AG08396 (cell line): ENCODE measurements at places on chromosomes 3 and 15.

DNA sequence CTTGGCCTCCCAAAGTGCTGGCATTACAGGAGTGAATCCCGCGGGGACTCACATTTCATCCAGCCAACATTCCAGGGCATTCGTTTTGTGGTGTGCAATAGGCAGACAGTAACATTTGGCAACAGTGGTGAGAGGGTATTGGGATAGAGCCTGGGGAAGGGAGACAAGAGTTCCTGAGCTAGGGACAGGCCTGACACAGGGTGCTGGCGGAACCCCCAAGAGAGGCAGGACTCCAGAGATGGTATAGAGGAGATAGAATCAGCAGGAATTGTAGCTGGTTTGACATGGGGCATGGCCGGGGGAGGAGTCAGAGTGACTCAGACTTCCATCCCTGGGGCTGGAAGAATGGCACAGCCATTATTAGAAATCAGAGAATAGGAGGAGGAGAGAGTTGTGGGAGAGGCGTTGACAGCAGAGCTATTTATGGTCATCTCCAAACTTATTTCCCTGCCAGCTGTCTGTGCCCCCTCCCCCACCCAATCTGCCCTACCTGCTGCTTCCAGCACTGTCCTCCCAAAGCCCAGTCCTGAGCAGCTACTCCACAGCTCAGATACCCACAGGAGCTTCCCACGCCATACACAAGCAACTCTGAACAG lies 4.4 kb upstream of the IDH2 start:
- DNase-seq: peak; percentile 77

DNA sequence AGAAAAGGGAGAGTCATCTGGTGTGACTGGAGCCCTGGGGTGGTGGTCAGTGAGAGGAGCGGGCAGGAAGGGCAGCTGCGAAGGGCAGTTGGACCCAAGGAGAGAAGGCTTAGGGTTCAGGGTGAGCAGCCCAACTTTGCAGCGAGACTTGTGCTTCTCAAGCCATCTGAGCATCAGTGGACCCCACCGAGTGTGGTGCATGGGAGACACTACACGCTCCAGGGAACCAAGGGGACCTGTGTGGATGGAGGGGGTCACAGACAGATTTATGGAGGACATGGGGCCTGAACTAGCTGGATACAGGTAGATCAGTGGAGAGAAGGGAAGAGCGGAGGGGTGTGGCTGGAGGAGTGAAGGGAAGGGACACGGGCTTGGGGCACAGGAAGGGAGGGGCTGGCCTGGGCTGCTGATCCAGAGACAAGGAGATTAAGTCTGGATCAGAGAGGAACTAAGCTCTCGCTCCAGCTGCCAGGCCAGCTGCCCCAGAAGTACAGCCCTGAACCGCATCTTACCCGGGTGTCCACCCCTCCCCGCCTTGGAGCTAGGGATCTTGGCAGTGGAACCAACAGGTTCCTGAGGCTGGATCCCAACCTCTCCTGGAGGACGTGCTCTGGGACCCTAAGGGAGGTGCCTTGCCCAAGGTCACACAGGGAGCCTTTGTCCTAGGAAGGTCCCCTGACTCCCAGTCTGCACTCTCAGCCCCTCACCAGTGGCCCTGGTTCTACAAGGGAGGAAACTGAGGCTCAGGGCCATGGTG lies 120.5 kb downstream of the CORO2B start:
- no peak for DNase-seq

- no peak for DNase-seq
Observed at GRCh38 chr3:115562636-115563267, 60.6 kb upstream of the GAP43 start.

DNA sequence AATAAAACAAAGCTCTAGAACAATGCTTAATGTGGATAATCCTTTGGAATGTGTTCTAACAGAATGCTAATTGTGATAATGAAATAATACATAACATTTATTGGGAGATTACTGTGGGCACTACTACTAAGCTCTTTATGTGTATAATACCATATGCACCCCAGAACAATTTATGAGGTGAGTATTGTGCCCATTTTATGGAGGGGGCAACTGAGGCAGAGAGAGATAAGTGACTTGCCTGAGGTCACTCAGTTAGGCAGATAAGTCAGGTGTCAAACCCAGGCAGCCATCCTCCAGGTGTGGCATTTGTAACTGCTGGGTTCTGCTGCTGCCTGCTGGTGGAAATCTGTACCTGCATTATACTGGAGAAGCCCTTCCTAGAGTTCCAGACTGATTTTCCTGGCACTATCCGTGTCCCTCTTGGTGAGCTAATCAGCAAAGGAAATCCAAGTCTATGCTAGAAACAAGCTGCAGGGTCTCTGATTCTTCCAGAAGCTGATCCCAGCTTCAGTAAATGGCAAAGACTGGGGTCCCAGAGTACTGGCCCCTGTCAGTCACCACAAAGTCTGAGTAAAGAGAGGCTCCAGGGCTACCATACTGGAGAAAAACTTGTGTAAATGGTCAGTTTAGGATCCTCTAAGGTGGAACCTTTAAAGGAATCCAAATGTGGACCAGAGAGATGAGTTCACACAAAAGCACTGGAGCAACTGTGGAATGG lies 22.6 kb upstream of the RBP1 start:
- DNase-seq: peak; percentile 35

- no peak for DNase-seq
Observed at GRCh38 chr15:55106155-55106554, 90.6 kb downstream of the RSL24D1 start.

GRCh38 chr3:107271787-107272387 lies 105.4 kb upstream of the CCDC54 start:
- DNase-seq: peak; percentile 21

DNA sequence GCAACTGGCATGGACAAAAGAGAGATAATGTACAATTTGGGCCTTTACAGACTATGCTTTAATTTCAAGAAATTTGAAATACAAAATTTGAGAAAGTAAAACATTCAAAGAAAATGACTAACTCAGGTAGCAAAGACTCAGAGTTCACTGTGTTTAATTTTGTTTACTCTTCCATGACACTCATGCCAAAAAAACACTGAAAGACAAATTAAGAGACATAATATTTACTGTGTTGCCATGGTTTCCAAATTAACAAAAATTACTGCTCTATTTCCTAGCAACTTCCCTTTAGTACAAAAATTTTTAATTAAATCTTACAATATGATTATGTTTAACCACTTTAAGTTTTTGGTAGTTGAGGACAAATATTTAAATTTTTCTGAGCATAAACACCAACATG lies 29.6 kb downstream of the LRRFIP2 start:
- no peak for DNase-seq

GRCh38 chr15:90305932-90306331 lies 40.5 kb downstream of the NGRN start:
- DNase-seq: no peak

- peak; percentile 85 for DNase-seq
Observed at GRCh38 chr3:53195602-53196574, 34.9 kb downstream of the PRKCD start.

DNA sequence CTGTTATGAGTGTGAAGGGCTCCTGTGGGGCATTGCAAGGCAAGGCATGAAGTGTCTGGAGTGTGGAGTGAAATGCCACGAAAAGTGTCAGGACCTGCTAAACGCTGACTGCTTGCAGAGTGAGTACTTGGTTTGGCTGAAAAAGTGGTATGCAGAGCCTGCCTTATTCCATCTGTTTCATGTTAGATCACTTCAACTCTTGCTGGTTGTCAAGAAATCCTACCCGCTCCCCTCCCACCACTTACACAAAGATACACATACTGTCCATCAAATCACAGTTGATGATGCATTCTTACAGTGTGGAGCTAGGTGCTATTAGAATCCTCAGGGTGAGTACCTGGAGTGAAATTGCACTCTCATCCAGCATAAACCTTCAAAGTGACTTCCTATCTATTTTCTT lies 272.1 kb downstream of the UNC13C start:
- no peak for DNase-seq

- DNase-seq: no peak
Observed at GRCh38 chr3:7875925-7876324, 625.7 kb upstream of the LMCD1 start.

- no peak for DNase-seq
Observed at GRCh38 chr3:197064771-197065170, 35.2 kb upstream of the MELTF start.

DNA sequence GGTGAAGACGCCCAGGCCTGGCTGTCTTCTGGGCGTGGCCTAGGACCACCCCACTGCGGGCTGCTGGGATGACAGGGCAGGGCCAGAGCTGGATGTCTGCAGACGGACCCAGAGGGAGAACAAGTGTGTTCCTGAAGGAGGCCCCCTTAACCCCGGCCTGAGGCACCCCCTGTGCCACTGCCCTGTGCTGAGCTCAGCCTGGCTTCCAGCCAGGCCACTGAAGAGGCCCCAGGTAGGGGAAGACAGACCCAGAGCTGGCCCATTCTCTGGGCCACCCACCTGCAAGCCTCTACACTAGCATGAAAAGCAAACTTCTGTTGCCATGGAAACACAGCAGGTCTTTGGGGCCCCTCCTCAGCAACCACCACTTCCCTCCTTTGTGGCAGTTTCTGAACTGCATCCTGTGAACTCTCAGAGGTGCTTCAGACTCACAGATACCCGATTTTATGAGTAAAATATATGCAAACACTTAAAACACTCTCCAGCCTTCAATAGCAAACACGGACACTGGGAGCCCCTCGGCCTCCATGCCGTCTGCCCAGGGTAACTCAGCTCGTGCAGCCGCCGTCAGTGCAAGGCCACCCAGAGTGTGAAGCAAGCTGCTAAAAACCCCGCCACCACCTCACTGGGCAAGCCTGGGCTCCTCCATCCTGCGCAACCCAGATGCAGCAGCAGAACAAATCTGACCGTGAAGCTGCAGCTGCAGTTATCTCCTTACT lies 42.5 kb downstream of the CMTM6 start:
- no peak for DNase-seq

DNA sequence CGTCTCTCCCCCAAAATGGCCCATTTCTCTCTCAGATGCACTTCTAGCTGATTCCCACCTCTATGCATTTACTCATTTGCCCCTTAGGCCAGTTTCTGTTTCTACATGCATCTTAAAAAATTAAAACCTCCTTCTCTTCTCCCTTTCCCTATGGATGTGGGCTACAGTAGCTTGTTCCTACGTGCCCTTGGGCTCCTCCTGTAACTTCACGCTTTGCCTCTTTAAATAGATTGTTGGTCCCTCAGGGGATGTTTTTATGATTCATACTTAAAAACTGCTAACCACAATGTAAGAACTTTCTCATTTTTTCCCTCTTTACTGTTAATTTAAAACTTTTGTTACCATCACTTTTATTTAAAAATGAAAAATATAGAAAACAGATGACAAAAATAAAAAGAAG lies 185.6 kb upstream of the MRPL3 start:
- DNase-seq: no peak

DNA sequence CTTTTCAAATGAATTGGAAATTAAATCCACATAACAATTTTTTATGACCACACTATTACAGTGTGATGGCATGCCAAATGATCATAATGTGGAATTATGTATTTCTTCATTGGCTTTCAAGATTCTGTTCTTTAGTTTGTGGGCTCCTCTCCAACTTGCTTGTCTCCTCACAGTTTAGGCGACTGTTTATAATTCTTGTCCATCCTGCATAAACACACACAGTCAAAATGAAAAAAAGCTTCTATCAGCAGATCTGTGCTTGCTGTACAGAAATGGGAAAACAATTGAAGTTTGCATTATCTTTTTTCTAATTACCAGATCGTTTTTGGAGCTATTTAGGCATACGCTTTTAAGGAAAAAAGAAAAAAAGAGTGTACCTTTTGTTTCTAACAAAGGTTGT lies 37.0 kb downstream of the OPA1 start:
- DNase-seq: no peak

- no peak for DNase-seq
Observed at GRCh38 chr15:44763848-44764247, 27.5 kb downstream of the TRIM69 start.

- DNase-seq: no peak
Observed at GRCh38 chr3:53696401-53697172, 149.6 kb downstream of the CHDH start.

- DNase-seq: peak; percentile 62
Observed at GRCh38 chr3:115092220-115092791, 54.8 kb downstream of the ZBTB20 start.

DNA sequence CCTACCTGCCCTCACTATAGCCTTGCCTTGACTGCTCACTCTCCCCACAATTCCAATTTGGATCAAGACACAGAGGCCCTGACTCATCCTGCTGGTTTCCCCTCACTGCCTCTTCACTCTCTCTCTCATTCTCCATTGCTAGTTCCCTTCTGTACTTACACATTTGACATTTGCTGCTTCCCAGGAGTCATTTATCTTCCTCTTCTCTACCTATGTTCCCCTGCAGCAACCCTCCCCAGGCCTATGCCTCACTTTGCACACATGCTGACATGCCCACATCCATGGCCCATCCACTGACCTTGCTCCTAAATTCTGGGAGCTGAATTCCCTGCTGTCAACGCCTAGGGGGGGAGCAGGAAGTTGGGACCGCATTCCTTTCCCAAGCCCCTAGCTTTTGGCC lies 82.2 kb downstream of the SRGAP3 start:
- no peak for DNase-seq

- no peak for DNase-seq
Observed at GRCh38 chr3:160127308-160127707, 97.9 kb upstream of the C3orf80 start.

DNA sequence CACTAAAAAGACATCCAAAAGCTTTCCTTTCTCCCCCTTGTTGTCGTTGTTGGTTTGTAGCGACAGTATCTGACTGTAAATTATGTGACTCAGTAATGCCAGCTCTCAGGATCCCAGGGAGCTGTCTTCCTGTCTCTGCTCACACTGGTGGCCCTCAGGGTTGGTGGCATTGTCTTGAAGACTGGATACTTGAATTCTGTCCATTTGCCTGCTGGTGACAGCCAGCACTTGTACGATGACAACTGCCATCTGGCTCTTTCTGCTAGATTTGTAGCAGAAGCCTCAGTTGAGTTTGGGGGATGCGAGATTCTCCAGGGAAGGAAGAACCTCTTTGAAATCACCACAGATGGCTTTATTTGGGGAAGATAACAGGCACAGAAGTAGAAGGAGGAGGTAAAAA lies 120.8 kb downstream of the ARPP21 start:
- DNase-seq: no peak

GRCh38 chr15:93072411-93073394 lies 16.3 kb downstream of the RGMA start:
- DNase-seq: peak; percentile 82

DNA sequence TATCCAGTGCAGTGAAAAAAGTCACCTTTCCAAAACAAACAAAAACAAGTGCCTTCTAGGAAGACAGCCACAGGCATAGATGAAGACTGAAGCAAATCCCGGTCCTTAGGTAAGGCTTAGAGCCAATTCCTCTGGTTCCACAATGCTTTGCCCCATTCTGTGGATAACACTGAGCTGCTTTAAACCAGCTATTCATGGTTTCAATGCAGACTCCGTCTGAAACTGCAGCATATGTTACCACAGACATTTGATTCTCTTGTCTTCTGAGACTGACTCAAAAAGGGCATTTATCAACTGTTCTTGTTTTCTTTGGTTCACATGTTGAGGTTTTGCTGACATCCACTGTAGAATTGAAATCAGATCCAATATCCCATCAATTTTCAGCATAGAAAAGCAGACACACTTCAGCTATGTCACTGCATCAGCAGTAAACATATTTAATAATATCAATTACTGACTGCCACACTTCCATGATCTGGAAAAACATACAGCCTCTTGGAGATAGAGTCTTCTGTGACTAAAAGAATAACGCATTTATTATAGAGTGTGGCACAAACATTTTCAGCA lies 659.3 kb downstream of the ROBO2 start:
- DNase-seq: no peak
